ENCODE measurements at places on chromosomes 7 and 10.

GRCh38 chr10:132982301-132982989 is 40.1 kb upstream of the CFAP46 start:
- DNase-seq: no peak

- no peak for DNase-seq
Measured at GRCh38 chr7:23918856-23919255, 208.8 kb downstream of the STK31 start.

DNA sequence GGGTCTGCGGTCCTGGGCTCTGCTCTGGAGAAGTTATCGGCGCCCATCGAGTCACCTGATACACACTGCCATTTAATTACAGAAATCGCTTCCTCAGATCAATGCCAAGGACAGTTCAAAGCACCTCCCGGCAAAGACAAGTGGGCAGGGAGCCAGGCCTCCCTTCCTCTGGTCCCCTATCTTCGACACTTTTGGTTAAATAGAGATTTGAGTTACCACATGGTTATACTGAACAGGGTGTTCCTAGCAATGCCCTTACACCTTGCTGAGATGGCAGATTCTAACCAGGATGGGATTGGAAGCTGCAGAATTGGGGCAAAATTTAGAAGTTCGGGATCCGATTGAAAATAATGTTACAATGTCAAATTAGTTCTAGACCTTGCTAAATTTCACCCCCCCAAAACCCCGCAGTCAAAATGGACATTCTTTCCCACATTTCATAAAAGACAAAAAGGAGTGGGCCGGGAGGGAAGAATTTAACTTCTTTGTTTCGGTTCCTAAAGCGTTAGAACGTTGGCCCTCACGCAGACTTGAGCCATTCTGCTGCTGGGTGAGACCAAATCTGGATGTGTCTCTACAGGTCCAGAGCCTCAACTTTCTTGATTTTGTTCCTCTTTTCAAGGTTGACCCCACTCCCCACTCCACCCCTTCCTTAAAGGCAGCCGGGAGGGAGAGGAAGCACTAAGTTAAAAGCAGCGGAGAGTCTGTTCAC is 2.2 kb upstream of the DLX5 start:
- DNase-seq: no peak

- no peak for DNase-seq
Measured at GRCh38 chr10:17880601-17881000, 71.1 kb upstream of the SLC39A12 start.

GRCh38 chr10:132389433-132390169 is 7.4 kb upstream of the PWWP2B start:
- no peak for DNase-seq

GRCh38 chr7:23022258-23022769 is 8.4 kb upstream of the HYCC1 start:
- DNase-seq: no peak

GRCh38 chr7:35792873-35793489 is 7.9 kb upstream of the SEPTIN7 start:
- no peak for DNase-seq

GRCh38 chr7:52197221-52197620 is 838.2 kb upstream of the POM121L12 start:
- no peak for DNase-seq

DNA sequence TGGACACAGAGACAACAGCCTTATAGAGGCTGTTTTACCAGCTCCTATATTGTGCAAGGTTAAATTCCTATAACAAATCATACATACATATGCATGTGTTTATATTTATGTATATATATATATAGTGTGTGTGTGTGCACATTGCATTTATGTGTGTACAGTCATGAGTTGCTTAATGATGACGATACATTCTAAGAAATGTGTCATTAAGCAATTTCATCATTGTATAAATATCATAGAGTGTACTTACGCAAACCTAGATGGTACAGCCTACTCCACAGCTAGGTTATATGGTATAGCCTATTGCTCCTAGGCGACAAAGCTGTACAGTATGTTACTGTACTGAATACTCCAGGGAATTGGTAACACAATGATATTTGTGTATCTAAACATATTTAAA is 30.1 kb upstream of the TNKS2 start:
- DNase-seq: no peak

GRCh38 chr7:50409856-50410745 is 40.0 kb downstream of the FIGNL1 start:
- no peak for DNase-seq

- no peak for DNase-seq
Measured at GRCh38 chr10:112184052-112184371, 447 bp upstream of the GPAM start.

GRCh38 chr7:55537458-55537990 is 34.8 kb downstream of the VOPP1 start:
- DNase-seq: no peak

DNA sequence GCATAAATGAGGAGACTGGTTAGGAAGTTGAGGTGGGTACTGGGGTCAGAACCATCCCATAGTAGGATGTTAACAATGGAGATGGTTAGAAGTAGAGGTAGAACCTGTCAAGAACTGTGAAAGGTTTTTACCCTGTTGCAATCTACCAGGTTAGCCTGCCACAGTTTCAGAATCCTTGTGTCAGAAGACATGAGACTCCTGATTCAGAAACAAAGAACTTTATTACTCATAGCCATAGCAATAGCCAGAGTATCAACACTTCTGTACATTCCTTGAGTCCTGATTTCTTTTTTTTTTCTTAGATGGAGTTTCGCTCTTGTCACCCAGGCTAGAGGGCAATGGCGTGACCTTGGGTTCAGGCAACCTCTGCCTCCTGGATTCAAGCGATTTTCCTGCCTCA is 200.9 kb downstream of the GRM3 start:
- no peak for DNase-seq

DNA sequence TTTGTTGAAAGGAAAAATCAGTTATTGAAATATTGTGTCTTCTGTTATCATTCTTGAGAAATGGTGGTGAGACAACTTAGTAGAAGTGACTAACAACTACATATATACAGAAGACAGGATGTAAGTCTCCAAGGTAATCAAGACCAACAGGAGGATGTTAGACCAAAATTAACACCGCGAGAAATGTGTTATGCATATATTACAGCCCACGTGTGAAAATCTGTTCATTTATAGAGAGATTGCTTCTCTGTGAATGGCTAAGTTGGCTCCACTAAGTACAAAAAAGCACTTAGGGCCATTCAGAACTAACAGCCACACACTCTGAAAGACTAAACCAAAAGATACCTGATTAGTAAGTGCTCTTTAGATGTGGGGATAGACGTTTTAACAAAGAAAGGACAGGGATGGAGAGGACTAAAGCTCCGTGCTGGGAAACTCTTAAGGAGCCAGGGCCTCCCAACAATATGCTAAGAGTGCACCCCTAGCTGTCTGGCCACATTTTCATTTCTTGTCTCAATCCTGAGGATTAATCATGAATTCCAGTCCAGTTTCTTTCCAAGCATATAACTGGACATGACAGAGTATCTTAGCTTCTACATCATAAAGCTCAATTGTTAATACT is 26.5 kb downstream of the HDAC9 start:
- DNase-seq: no peak

DNA sequence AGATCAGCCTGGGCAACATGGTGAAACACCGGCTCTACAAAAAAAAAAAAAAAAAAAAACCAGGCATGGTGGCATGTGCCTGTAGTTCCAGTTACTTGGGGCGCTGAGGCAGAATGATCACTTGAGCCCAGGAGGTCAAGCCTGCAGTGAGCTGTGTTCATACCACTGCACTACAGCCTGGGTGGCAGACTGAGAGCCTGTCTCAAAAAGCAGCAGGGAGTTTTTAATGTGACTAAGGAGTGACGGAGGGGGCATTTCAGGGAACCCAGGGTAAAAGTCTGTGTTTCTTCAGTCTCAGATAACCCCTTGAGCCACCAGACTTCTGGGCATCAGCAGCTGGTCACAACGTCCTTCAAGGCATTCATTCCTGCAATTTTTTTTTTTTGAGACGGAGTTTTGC is 2.2 kb upstream of the C10orf95 start:
- no peak for DNase-seq

DNA sequence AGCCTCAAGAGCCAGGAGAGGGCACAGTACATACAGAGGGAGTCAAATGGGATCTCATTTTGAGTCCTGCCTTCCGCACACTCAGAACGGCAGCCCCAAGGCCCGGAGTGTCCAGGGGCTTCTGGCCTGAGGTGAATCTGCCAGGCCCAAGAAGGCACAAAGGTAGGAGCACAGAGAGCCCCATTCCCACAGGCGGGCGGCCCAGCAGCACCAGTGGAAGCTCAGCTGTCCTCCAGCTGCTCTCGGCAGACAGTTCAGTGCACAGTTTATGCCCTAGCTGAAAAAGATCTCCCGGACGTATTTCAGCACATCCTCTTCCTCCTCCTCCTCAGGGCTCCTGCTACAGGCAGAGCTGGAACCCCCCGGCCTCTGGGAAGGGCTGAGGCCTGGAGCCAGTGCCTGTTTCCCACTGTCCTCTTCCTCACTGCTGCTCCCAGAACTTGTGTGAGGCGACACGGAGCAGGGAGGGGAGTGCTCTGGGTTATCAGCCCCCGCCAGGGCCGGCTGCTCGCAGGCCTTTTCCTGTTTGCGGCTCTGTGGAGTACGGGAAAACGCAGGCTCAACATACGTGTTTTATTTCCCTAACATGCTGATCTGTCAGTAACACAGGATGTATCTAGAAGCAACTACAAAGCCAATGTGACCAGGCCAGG is 4.0 kb downstream of the CYREN start:
- DNase-seq: no peak

- no peak for DNase-seq
Measured at GRCh38 chr10:79260811-79261740, 86.2 kb upstream of the PPIF start.

DNA sequence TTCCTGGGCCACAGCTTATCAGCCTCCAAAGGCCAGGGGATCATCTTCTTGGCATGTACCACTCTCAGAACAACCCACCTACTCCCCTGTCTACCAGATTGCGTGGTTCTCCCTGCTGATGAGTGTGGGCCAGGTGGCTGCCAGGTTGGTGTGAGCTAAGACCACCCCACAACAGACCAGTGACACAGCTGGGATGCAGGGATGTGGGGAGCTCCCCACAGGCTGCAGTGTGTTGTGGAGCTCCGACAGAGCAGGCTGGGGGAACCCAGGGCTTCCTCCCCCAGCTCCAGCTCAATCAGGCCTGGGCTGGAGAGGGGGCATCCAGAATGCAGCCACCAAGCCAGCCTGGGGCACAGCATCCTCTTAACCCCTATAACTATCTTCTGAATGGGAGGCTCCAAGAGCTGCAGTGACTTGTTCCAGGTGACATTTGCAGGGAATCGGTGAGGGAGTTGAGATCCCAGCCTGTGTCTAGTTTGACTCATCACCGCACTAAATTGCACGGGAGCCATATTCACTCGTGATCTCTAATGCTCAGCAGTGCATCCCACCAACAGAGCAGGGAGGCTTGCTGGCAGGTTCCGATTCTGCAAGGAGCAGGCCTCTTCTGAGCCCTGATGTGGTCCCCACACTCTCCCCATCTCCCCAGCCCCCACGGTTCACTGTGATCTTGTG is 596 bp upstream of the GDF2 start:
- DNase-seq: no peak

DNA sequence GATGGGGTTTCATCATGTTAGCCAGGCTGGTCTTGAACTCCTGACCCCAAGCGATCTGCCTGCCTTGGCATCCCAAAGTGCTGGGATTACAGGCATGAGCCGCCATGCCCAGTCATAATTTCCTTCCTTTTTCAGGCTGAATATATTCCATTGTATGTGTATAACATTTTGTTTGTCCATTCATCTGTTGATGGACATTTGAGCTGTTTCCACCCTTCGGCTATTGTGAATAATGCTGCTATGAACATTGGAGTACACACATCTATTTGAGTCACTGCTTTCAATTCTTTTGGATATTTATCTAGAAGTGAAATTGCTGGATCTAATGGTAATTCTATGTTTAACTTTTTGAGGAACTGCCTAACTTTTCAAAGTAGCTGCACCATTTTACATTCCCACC is 34.6 kb downstream of the TLX1 start:
- no peak for DNase-seq

- DNase-seq: no peak
Measured at GRCh38 chr7:84612981-84613681, 418.5 kb upstream of the SEMA3A start.

DNA sequence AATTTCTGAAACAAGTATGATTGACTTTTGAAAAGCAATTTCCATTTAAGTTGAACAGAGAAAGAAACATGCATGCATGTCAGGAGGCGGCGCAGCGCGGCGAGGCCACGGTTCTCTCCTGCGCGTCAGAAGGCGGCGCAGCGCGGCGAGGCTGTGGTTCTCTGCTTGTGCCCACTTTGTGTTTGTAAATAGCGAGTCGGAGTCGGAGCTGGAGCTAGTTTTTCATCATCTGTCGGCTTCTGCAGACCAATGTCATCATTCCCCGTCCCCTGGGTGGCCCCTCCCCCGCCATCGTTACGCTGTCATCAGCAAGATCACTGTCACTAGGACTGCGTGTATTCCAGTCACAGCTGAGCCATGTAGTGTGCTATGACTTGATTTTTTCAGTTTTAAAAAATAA is 49.2 kb downstream of the INPP5A start:
- DNase-seq: no peak

DNA sequence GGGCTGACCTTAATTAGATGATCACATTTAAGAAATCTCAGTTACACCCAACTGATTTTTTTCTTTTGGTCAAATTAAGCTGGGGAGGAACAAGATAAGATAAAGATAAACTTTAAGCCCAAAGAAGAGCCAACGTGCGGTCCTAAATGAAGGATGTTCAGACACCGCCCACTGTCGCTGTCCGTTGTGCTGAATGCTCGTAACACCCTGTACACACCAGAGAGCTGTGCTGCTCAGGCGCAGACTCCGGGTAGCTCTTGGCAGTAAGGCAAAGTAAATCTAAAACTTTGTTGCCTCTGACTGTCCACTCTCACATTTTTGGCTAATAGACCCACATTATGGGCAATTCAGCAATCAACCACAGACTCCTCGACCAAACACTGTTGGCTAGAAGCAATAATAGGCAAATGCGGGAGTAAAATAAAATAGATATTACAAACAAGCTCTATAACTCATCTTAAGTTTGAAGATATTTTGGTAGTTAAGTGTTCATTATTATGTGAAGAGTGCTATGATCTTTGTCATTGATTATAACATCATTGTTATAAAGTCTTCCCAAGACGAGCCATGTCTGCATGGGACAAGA is 57.1 kb downstream of the PLPP4 start:
- no peak for DNase-seq
